ENCODE measurements at places on chromosomes 5 and 9.

DNA sequence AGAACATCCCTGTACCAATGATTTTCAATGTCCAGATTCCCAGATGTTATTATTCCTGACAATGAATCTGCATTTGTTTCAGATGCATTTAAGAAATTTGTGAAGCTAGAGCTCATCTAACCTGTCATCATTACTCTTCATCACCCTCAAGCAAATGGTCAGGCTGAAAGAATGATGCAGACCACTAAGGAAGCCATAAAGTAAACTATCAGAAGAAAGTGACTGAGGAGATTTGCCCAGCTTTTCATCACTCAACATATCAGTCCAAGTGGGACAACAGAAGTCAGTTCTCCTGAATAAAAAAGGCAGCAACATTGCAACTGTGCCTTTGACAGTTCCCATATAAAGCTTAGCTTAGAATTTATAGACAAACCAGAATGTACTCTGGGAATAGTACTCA lies 419.9 kb downstream of the PDE4D start:
- no peak for DNase-seq

- no peak for DNase-seq
Measured at GRCh38 chr9:135522137-135522877, 1.1 kb downstream of the LCN1 start.

DNA sequence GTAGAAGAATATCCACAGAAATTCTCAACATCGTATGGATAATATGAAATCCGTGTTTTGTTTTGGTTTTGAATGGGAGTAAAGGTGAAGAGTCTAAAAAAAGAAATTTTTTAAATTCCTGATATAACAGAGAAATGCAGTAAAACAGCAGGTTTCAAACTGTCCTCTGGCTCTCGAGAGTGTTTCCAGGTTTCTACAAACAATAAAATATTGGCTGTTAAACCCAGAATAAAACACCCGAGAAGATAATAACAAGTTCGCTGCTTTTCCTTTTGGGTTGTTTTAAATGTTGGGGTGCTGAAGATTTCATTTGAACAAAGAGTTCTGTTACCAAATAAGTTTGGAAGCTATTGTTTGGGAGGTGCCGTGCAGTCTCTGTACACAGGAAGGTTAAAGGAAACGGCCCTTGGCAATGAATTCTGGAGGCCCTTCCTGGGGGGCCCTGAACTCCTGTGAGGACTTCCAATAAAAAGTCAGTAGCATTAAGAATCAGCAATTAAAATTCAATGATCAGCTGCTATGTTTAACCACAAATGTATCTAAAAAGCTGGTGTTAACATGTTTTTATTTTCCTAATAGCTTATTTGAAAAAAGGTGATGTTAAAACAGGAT lies 215.8 kb downstream of the TSSK1B start:
- DNase-seq: no peak

DNA sequence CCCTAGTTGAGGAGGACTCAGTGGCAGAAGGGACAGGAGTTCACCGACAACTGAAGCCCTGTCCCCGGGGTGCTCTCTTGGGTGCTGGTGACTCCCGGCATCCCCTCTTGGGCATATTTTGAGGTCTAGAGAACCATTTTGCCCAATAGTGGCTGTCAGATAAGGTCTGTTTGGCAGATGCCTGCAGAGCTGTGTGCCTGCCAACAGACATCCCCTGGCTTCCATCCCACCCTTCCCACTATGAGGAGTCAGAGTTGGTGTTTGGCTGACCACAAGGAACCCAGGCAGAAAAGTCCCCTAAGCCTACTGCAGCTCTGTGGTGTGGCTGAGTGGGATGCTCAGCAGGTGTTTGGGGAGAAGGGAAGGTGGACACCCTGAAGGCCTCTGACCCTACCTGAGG lies 207.0 kb downstream of the AUH start:
- no peak for DNase-seq

DNA sequence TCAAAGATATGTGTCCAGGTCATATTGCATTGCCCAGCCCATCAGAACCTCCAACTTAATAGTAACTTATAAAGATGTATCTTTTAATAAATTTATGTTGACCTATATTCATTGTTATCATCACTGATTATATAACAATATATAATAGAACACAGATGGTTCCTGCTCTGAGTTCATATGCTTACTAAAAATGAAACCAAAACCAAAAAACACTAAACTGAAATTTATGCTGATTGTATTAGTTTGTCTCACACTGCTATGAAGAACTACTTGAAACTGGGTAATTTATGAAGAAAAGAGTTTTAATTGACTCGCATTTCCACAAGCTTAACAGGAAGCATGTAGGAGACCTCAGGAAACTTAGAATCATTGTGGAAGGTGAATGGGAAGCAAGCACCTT lies 462.5 kb upstream of the TYRP1 start:
- DNase-seq: no peak

- DNase-seq: no peak
Measured at GRCh38 chr5:107418071-107418470, 252.7 kb downstream of the EFNA5 start.
